ENCODE measurements at places on chromosomes 6 and 20.

GRCh38 chr20:4688305-4688704 lies 33.4 kb upstream of the PRND start:
- DNase-seq, result no peak

- DNase-seq, result no peak
Measured at GRCh38 chr6:13261464-13261994, 66.8 kb downstream of the TBC1D7 start.

- DNase-seq, result no peak
Measured at GRCh38 chr6:111796310-111796918, 76.8 kb downstream of the FYN start.

DNA sequence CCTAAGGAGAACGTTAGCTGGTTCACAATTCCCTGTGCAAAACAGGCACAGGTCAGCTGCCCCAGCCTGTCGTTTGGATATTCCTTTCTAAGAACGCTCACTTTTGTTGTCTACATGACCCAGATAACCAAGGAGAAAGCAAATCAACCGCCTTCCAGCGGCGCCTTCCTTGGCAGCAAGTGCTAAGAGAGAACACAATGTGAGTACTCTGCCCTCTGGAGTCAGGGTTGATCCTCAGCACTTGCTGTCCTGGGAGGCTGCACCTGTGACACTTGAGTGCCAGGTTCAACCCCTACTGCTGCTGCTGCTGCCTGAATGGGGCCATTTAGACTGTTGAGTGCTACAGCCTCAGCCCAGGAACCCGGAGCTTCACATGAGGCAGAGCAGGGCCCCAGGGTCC lies 36.8 kb downstream of the OVOL2 start:
- DNase-seq, result no peak

- no peak for DNase-seq
Measured at GRCh38 chr20:25685276-25686080, 11.2 kb downstream of the ZNF337 start.

DNA sequence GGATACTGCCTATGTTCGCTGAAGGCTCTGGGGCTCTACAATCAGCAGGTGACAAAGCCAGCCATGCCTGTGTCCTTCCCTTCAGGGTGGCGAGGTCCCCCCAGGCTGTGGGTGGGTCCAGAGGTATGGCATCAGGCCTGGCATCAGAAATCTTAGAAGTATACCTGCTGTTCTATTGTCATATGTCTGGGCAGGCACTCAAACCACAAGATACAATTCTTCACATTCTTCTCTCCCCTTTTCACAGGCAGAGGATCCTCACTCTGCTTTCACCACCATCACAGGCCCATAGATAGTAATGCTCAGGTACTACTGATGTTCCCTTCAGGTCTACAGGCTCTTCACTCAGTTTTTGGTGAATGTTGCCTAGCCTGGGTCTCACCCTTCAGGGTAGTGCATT lies 1180.0 kb upstream of the CITED2 start:
- DNase-seq, result no peak

GRCh38 chr6:125512621-125513020 lies 210.9 kb upstream of the HDDC2 start:
- no peak for DNase-seq

- no peak for DNase-seq
Measured at GRCh38 chr6:128144320-128144719, 243.5 kb upstream of the THEMIS start.

DNA sequence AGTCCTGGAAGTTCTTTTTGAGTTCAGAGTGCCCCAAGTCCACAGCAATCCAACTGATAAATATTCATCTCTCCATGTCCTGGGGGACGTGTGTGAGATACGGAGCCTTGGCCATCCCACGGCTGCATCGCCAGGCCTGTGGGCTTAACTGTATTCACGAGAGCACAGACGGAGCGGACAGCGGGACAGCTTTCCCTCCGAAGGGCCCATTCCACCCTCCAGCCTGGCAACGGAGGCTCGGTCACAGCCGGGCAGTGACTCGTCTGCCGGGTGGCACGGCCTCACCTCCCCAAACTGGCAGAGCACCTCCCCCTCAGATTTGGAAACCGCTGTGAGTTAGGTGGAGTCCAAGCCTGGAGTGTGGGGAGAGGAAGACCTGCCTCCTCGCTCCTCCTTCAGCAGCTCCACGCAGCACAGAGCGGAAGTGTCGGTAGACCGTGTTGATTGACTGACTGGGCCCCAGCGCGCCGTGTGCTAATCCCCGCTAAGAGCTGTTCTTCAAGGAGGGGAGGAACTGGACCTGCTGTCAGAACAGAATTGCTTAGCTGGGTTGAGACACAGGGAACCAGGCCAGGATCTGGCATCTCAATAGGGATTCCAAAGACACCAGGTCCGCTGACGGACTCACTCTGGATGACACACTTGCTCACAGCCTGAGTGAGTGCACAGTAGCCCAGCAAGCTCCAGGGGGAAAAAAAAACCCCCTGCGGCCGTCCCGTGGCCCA lies 10.9 kb downstream of the FOXF2 start:
- no peak for DNase-seq

DNA sequence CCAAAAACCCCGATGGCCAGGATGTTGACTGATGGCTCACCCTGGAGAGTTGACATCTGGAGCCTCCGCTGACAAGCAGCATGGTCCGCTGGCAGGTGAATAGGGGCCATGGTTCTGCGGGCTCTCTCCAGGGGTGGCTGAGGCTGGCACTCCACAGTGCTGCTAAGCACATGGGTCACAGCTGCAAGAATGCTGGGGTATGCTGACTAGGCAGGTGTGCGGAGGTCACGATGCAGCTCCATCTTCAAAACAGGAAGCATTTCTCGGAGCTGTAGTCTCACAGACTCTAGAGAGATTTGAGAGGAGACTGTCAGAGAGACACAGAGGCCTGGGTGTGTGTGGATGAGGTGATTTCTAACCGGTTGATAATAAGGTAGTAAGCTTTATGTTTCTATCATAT lies 341.6 kb downstream of the NRN1 start:
- DNase-seq, result no peak

- DNase-seq, result no peak
Measured at GRCh38 chr20:46190478-46191167, 72.5 kb downstream of the CD40 start.

DNA sequence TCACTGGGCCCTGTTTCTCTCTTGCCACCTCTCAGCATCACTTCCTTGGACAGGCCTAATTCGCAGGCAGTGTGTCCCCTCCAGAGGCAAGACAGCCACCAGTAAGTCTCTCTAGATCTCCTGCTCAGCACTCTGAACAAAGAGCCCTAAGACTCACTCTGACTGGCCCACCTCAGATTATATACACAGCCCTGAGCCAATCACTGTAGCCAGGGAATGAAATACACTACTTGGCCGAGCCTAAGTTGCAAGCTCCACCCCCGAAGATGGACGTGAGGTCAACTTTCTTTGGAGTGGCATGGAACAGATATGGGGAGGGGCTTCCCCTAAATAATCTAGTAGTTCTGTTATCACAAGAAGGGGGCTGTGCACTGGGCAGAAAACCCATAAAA lies 4.1 kb downstream of the BPI start:
- DNase-seq, result no peak

DNA sequence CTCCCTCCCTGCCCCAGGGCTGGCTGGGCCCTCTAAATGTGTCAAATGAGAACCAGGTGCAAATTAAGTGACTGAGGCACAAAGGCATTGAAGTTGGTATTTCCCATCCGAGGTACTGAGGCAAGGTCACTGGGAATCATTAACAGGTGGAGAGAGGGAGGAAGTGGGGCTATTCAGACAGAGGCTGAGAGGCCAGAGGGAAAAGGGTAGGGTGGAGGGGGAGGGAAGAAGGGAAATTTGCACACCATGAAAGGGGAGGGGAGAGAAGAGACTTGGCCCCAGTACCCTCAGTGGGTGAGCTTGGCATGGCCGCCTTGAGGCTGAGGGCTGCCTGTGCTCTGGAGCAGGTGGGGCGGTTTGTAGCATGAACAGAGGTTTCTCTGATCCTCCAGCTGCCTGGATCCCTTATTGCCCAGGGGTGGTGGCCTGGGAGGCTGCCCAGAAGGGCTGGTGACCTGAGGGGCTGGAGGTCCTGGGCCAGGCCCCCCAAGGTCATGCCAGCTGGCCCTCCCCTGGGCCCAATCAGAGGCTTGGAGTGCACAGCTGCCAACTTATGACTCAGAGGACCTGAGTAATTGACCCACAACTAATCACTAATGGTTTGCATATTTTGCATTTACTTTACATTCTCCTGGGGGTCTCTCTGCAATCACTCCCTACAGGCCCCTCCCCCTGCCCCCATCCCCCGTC lies 40.3 kb upstream of the ZFAND3 start:
- DNase-seq, result no peak
